Activated T-cell treated with anti-CD3 and anti-CD28 coated beads, Interleukin-2, amount 50 U/mL, for 1 hour (primary cell): ENCODE measurements at places on chromosomes 3 and 15.

- peak; percentile 55 for DNase-seq
Measured at GRCh38 chr15:41940441-41940857, 31.9 kb downstream of the EHD4 start.

- DNase-seq = no peak
Measured at GRCh38 chr3:136740351-136740958, 11.7 kb downstream of the STAG1 start.

- DNase-seq = no peak
Measured at GRCh38 chr3:128390867-128391266, 75.8 kb downstream of the DNAJB8 start.

- no peak for DNase-seq
Measured at GRCh38 chr3:132573797-132574211, 23.3 kb upstream of the ACKR4 start.

DNA sequence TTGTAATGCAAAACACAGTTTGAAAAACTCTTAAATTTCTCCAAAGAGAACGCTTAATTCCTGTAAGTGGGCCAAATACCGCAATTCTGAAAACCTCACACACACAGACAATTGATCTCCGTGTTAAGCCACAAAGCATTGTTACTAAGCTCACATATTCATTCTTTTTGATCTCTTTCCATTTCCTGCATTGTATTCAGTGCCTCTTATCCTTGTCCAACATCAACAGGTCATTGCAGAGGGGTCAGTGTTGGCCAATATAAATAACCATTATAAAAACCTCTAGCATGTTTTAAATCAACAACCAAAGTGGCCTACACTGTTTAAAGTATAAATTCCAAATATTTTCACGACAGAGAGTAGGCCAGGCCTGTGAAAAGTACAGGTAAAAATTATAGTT lies 171.1 kb downstream of the PDZRN3 start:
- DNase-seq = no peak

DNA sequence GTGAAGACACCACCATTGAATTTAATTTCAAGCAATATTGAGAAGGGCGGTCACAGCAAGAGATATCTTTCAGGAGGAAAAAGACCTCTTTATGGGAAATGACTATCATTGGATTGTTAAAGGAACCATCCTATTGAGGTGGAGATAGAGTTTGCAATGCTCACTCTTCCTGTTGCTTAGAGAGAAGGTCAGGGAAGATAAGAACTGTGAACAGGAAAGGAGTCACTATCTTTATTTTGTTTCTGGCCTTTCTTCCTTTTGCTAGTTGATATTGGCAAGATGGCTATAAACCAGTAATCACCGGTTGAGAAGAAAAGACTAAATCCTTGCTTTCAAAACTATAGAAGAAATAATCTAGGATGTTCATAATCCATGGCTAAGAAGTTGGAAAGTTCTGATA lies 112.1 kb upstream of the TMEM108 start:
- DNase-seq = no peak

DNA sequence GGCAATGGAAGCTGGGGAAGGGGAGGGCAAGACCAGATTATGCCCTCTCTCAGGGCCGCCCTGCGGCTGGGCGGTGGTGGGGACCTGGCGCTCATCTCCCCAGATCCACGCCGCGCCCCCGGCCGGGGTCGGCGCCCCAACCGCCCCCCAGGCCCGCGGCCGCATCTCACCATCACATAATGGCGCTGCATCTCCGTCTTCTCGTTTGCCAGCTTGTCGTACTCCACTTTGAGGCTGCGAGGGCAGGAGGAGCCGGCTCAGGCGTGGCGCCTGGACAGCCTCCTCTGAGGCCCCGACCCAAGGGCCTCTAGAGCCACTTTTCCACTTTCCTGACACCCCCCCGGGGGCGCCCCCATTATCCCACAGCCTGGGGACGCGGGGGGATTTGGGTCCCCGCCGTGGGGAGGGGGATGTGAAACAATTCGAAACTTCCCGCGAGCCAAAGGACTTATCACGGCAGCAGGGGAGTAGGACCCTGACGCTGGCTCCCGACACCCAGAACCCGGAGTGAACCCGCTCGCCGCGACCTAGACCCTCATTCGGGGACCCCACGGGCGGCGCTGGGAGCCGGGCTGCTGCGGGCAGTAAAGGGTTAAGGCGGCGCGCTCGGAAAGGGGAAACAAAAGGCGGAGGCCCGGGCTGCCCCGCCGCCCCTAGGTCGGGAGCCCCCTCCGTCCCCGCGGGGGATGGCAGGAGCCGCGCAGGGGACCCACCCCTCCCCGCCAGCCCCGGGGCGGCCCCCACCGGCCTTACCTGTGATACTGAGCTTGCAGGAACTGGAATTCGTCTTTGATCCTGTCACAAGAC lies 2.1 kb downstream of the TLE3 start:
- peak; percentile 42 for DNase-seq
